ENCODE measurements at places on chromosomes 4 and X.

DNA sequence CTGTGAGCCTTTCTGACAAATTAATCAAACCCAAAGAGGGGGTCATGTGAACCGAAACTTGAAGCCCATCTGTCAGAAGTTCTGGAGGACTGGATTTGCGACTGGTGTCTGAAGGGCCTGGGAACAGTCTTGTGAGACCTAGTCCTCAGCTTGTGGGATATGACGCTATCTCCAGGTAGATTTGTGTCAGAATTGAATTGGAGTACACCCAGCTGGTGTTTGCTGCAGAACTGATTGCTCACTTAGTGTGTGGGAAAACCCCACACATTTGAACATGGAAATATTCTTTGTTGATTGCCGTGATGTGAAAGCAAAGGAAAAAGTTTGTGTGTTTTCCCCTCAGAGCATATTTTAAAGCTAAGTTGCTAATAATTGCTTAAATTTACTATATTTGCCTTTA, 30.3 kb upstream of the TMSB15B start:
- no peak for DNase-seq

DNA sequence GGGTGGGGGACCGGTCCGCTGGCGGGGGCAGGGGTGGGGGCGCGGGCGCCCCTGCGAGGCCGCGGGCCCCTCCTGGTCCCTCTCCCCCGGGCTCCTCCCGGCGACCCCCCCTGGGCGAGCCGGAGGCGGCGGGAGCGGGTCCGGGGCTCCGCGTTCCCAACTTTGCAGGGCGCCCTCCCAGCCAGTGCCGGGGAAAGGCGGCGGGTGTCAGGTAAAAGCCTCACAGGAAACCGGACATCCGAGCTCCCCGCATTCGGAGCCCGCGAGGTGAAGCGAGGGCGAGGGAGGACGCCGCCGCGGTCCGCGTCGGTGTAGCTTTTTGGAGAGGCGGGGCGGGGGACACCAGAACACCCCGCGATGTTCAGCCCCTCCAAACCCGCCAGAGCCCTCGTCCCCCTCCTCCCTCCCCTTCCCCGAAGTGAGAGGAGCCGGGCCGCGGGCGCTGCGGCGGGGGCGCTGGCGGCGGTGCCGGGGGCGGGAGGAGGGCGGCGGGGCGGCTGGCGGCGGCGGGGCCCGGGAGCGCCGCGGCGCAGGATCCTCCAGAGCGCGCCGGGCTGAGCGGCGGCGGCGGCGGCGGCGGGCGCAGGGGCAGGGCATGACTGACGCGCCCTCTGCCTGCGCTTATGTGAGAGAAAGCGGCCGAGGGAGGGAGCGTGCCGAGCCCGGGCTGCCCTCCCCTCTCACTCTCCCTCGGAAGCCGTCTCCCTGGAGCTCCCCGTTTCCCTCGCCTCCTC, at the start of gene VEGFC:
Gene VEGFC, minus strand, starts transcription at position 597 of the 734 bp plus-strand sequence. CDS start 611 bp downstream, outside the sequence.
- no peak for DNase-seq

- no peak for DNase-seq
These were observed 47.3 kb upstream of the SMIM31 start for GRCh38 chr4:164706675-164707074.

- DNase-seq: no peak
These were observed 21.7 kb downstream of the KIAA0232 start for GRCh38 chr4:6804082-6804752.

- no peak for DNase-seq
These were observed 83.6 kb downstream of the GAB1 start for GRCh38 chr4:143420227-143420626.

DNA sequence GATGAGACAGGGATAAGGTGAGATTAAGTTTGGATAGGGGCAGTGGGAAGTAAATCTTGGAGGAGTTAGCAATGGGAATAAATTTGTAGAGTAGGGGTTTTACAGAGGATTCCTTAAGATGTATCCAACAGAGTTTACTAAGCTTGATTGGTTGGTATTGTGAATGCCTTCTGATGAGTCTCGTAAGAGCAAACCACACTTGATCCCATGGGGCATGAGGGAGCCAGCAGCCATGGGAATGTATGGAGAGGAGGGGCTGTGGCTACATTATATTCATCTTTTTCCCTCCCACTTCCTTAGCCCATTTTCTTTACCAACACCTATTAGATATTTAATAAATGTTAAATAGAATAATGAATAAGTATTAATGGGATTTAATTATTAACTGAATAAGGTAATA, 126.6 kb upstream of the NDST3 start:
- DNase-seq: no peak

GRCh38 chr4:152259866-152260265, 276.0 kb downstream of the FBXW7 start:
- DNase-seq: no peak

- DNase-seq: no peak
These were observed 260.6 kb downstream of the NKX6-1 start for GRCh38 chr4:84238247-84239090.
